ENCODE measurements at places on chromosomes 12 and 14.

DNA sequence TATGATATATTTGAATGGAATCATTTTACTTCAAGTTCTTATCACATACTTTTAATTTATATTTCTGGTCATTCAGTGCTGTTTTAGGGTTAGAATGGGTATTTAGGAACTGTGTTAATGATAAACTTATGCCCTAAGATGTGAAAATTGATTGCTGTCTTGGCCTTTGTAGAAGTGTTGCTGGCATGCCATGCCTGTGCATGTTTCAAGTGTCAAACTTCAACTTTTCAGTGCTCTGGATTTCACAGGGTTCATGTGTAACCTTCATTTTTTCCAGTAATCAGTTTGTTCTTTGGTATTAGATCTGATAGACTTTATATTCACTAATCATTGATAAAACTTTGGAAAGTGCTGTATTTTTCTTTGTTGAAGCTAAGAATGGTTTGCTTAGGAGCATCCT is 36.6 kb downstream of the YLPM1 start:
- DNase-seq = no peak

DNA sequence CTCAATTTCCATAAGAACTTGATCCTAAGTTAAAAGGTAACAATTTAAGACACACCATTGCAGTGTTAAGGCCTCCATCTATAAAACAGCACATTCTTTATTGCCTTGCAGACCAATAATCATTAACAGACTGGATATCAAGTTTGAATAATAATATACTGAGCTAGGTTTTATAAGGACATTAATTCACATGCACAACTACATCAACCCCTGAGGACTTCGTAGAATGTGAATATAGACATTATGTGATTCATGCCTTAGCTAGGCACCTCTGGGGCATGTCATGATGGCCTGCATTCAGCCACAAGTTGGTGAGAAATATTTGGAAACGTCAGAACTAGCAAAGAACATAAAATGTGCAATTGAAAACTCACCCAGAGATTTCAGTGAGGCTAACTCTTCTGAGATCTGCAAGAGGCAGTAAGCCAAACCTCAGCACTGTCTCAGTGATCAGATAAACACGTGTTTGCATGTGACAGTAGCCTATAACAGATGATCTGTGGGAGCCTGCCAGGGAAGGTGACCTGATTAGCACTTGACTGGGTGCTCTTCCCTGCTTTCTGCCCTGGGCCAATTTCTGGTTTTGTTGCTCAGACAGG is 492.2 kb downstream of the FLRT2 start:
- DNase-seq = no peak

- no peak for DNase-seq
Measured at GRCh38 chr14:97336179-97336578, 539.0 kb downstream of the VRK1 start.

GRCh38 chr14:73235531-73236155 is 1.7 kb upstream of the PAPLN start:
- no peak for DNase-seq

- no peak for DNase-seq
Measured at GRCh38 chr12:42758806-42759205, 169.3 kb upstream of the PRICKLE1 start.

DNA sequence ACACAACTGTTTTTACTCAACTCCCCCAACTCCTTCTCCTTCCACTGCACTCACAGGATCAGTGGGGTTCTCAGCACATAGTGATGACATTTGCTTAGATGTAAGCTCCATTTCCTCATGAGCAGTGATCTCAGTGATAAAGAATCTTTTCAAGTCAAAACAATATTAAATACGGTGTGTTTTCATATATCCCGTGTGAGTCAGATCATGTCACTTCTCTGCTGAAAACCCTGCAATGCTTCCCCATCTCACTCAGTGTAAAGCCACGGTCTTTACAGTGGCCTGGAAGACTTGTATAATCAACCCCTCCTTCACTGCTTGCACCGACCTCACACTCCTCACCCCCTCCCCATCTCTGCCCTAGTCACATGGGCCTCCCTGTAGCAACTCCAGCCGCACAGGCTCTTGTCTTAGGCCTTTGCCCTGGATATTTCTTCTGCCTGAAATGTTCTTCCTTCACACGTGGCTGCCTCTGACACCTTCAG is 149.7 kb upstream of the ARHGAP5 start:
- DNase-seq = no peak

- DNase-seq = no peak
Measured at GRCh38 chr14:93858896-93859295, 68.2 kb upstream of the FAM181A start.

GRCh38 chr12:33587784-33588712 is 148.4 kb upstream of the SYT10 start:
- no peak for DNase-seq

DNA sequence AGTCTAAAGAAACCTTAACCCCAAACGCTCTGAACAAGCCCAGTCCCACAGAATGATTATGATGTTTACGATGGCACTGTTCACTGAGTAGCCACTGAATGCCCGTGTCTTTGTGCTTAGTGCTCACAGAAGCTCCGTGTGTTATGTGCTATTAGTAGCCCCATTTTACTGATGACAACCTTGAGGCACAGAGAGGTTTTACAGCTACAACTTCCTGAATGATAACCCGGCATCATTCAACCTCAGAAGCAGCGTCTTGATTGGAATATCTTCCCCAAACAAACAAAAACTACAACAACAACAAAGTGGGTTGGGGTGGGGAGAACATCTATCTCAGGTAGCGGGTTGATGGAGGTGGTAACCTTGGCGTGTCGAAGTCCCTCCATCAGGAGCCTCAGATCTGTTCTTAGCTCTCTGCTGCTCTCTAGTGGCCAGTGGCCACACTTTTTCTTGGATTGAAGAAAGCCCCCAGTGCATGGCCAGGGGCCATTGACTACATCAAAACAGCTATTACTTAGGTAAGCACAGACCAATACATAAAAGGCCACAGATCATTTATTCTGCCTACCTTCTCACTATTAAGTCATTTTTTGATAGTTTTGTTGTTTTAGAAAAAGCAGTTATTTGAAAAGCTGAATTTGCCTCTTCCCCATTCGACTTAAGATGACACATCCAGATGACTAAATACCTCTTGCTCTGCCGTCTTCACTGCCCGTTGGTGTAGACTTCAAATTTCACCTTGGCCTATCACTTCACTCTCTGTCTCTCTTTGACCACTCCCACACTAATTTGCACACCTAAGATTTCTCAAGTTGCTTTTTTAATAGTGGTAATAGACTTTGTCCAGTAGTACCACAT is 376.9 kb downstream of the GALC start:
- no peak for DNase-seq

GRCh38 chr14:99654235-99654985 is 9.5 kb downstream of the HHIPL1 start:
- no peak for DNase-seq

- no peak for DNase-seq
Measured at GRCh38 chr12:110344657-110345056, 58.9 kb downstream of the ANAPC7 start.
